ENCODE measurements at places on chromosomes 4 and X. TPM values are rescaled to one million over a fixed set of nuclear protein-coding genes. Genes with fewer than 3 reads are reported as not detected.

- DNase-seq: no peak
Measured at GRCh38 chr4:112425823-112426222, 90.2 kb downstream of the NEUROG2 start.

The TMSB15B gene
- 7.3 TPM for total RNA-seq

The TCEAL5 gene
- not detected for total RNA-seq

- no peak for DNase-seq
Measured at GRCh38 chr4:45453258-45453853, 670.5 kb downstream of the GABRG1 start.

GRCh38 chrX:154714925-154715324 is 36.0 kb downstream of the GAB3 start:
- DNase-seq: peak; percentile 49

The PLAC8 gene
- 182 TPM for total RNA-seq

DNA sequence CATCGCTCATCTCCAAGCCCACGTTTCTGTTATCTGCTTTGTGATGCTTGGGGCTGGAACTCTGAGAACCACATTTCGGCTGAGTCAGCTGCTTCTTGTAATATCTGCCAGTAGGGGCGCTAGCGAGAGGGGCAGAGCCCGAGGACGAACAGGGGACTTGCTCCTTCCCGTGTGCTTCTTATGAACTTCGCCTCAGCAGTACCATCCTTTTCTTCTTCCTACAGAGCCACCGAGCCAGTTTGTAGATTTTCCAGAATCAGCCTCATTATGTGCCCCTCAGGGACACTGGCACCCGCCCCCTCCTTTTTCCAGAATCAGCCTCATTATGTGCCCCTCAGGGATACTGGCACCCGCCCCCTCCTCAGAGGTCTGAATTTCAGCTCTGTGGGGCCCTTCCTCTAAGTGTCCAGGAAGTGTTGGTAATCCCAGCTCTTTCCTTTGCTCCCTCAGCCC is 441.7 kb upstream of the RASGEF1B start:
- DNase-seq: peak; percentile 48

DNA sequence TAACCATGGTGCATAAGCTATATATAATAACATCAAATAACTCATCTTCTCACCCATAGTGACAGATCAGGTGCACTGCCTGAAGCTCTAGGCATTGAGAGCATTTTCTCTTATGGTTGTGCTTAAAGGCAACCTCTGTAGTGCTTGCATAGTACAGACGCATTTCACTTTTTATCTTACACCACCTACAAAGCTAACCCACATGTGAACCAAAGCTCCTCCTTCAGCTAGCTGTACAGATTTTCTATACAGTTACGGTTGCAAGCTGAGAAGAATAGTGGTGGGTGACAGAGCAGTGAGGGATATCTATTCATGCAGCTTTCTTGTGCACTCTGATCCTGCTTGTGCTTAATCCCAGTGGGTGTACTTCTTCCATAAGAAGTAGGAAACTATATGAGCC is 1525.2 kb downstream of the STIM2 start:
- no peak for DNase-seq
